ENCODE measurements at places on chromosomes 13 and 19.

GRCh38 chr13:112751617-112752016, 61.8 kb downstream of the ATP11A start:
- DNase-seq: no peak

DNA sequence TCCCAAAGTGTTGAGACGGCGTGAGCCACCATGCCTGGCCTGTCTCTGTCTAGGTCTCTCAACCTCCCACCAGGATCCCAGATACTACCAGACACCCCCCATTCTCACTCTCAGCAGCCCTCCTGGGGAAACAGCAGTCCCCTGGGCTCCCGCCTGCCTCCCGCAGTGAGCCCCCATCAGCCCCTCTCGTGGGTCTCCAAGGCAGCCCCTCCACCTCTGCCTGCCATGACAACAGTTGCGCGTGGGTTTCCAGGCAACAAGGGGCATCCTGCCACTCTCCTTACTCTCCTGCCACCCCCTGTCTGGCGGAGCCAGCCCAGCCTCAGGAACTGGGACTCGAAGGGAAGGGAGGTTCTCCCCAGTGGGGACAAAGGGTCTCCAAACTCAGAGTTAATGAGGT, 5.2 kb downstream of the LRRC4B start:
- no peak for DNase-seq

GRCh38 chr13:98785405-98785804, 32.9 kb upstream of the SLC15A1 start:
- DNase-seq: no peak

DNA sequence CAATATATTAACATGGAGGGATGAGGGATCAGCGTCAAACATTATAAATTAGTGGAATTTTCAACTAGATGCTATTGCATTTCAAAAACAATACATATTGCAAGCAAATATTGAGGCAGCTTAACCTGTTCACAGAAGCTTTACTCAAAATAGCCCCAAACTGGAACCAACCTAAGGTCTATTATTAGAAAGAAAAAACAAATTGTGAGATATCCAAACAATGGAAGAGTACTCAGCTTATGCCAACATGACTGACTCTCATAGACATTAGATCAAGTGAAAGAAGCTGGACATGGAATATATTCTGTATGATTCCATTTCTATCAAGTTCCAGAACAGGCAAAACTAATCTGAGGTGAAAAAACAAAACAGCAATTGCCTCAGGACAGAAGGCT, 27.6 kb upstream of the NEK3 start:
- DNase-seq: no peak

- no peak for DNase-seq
Measured at GRCh38 chr19:42066075-42066754, 3.8 kb downstream of the GRIK5 start.

DNA sequence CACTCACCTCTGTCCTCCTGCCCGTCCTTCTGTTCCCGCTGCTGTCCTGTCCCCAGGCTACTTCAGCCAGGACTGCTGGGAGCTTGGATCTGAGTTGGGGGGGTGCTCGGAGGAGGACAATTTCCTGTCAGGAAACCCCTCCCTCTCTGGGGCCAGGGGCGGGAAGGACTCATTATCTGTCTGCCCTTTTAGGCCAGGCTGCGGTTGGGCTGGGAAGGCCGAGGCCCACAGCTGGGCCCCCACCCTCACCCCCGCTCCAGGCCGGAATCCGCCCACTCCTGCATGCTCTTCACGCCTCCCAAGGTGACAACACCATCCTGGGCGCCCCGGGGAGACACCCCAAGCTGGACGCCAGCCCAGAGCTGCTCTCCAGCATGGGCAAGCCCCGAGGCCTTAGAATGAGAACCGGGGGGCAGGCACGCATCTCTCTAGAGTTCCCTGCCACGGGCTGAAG, at the start of gene EXOC3L2:
EXOC3L2 (minus strand) TSS at position 74 of the 454 bp plus-strand sequence. CDS start 6,362 bp downstream, outside the sequence.
- no peak for DNase-seq

GRCh38 chr19:32061315-32061714, 284.1 kb upstream of the ZNF507 start:
- no peak for DNase-seq

GRCh38 chr13:34467450-34468083, 474.5 kb upstream of the NBEA start:
- no peak for DNase-seq

- no peak for DNase-seq
Measured at GRCh38 chr13:46179491-46179908, 2.5 kb downstream of the LCP1 start.

GRCh38 chr13:20080377-20081164, 80.3 kb downstream of the GJA3 start:
- DNase-seq: no peak

GRCh38 chr13:86765462-86765861, 905.7 kb upstream of the SLITRK5 start:
- no peak for DNase-seq

DNA sequence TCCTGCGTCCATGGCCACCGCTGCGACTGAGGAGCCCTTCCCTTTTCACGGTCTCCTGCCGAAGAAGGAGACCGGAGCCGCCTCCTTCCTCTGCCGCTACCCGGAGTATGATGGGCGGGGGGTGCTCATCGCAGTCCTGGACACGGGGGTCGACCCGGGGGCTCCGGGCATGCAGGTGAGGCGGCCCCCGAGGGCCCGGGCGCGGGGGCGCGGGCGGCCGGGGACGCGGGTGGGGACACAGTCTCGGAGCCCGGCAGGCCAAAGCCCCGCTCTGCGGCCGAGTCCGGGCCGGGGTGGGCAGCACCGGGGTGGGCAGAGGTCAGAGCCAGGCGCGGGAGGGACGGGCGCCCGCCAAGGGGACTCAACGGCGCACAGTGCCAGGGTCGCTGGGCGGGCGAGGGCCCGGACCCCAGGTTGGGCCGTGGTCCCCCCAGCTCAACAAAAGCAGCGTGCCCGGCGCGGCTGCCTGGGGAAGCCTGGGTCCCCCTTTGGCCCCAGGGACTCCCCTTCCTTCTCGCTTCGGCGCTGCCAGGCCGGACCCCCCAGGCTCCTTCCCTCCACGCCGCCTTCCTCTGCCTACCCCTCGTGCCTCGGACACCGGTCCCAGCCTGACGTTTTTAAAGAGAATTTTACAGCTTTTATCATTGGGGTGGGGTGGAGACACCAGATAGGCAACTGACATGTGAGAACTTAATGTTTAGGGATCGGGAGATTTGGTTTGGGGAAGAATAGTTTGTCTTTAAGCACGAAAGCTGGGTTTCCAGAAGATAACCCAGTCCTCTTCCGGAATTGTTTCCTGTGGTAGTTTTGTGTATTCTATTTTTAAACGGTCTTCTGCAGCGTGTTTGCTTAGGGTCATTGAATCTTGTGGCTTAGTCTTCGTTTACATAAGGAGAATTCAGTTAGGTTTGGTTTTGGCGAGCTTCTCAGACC, 509 bp downstream of the TPP2 start:
- no peak for DNase-seq

DNA sequence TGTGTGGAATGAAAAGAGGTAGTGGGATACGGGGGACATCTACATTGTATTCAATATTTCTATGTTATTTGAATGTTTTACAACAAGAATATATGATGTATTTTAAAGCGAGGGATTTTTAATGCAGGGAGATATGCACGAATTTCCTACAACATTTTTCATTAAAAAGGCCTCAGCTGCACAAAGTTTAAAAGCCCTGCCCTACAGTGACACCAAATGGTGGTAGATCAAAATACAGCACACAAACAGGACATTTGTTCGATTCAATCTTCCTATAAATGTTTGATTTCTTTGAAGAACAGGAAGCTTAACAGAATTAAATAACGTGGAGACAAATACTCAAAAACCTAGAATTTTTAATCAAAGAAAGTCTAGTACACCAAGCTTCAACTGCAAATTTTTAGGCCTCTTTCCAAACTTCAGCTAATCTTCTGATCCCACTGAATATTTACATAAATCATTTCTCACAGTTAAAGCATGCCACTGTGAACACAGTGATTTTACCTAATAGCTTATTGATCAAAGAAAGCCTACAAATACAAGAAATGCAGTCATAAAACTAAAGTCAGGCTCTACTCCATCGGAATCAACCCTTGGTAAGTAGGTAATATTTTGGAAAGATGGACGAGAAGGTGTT, 257.2 kb downstream of the DIAPH3 start:
- no peak for DNase-seq

- peak; percentile 31 for DNase-seq
Measured at GRCh38 chr13:44306371-44307192, 67.0 kb upstream of the SERP2 start.

GRCh38 chr19:41308450-41309179, 1.4 kb upstream of the CCDC97 start:
- peak; percentile 53 for DNase-seq

DNA sequence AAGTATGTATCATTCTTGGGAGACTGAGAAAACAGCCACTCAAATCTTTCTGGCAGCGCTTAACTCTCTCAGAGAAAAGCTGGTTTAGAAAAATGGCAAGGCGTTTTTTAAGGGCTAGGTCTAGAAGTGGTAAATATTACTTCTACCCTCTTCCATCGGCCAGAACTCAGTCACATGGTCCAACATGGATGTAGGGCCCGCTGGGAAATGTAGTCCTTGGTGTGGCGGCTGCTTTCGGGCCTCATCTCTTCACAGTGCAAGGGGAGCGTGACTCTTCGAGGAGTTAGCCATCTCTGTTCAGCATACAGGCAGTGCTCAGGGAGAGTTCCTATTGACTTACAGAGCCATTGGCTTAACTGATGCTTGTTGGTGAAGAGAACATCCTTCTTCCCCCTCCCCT, 6.3 kb downstream of the VSTM2B start:
- no peak for DNase-seq

DNA sequence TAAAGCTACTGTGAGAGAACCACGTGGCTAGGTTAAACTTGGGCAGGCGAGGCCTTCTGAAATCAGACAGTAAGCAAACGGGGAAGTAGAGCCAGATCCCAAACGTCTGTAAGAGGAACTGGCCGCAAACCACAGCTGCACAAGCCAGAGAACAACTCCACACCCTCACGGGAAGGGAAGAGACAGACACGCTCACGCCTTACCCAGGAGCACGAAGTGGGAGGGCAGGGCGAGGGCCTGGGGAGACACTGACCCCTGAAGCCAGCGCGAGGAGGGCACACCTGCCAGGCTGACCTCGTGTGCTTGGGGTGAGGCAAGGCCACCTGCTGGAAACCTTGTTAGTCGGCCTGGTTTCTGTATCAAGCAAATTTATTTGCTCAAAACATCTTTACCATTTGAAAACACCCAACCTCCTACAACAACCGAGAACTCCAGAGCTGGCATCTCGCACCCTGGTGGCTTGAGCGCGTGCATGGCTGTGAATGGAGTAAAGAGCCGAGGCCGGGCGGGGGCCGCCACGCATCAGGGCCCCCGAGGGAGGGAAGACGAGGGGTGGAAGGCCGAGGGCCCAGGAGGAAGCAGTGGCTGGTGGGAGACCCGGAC, 7.3 kb downstream of the POLR2E start:
- no peak for DNase-seq

- DNase-seq: no peak
Measured at GRCh38 chr13:111166882-111167675, 52.0 kb downstream of the ARHGEF7 start.

- no peak for DNase-seq
Measured at GRCh38 chr19:39030854-39031367, 1.4 kb downstream of the FBXO27 start.

DNA sequence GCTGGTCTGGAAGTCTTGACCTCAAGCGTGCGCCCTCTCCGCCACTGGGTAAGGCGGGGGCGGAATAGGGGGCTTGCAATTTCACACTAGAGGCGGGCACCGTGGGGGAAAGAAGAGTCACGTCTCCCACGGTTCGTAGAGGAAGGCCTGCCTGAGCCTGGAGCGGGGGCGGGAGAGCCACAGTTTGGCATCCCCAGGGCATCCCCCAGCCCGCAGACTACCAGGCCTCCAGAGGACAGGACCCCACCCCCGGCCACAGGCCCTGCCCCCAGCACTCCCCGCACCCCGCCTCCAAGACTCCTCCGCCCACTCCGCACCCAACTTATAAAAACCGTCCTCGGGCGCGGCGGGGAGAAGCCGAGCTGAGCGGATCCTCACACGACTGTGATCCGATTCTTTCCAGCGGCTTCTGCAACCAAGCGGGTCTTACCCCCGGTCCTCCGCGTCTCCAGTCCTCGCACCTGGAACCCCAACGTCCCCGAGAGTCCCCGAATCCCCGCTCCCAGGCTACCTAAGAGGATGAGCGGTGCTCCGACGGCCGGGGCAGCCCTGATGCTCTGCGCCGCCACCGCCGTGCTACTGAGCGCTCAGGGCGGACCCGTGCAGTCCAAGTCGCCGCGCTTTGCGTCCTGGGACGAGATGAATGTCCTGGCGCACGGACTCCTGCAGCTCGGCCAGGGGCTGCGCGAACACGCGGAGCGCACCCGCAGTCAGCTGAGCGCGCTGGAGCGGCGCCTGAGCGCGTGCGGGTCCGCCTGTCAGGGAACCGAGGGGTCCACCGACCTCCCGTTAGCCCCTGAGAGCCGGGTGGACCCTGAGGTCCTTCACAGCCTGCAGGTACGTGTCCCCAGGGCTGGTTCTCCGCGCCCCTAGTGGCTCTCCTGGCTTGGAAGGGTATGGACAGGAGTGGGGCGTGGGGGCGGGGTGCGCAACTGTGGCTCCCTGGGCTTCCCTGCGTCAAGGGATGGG, at the start of gene ANGPTL4:
ANGPTL4 (plus strand) TSS at position 353 of the 969 bp plus-strand sequence; CDS start at position 520, 167 bp downstream.
- DNase-seq: peak; percentile 76

GRCh38 chr13:99659226-99659625, 158.0 kb downstream of the TM9SF2 start:
- DNase-seq: no peak

DNA sequence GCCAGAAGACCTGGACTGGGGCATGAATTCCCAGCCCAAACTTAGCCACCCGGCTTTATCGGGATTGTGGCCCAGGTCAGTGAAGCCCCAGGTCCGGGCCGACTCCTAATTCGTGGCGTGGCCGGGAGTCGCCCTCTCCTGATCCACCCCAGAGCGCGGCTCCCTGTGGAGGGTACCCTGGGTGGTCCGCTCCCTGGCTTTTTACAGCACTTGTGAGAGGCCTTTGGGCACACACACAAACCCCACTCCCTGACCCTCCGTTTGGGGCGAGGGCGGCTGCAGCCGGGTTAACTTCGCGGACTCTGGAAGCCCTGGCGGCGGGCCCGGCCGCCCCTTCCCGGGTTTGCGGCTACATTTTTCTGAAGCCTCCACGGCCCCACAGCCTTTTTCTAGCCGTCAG, 56.4 kb downstream of the ZNF568 start:
- DNase-seq: no peak

- no peak for DNase-seq
Measured at GRCh38 chr13:108957369-108958012, 328.1 kb downstream of the MYO16 start.

DNA sequence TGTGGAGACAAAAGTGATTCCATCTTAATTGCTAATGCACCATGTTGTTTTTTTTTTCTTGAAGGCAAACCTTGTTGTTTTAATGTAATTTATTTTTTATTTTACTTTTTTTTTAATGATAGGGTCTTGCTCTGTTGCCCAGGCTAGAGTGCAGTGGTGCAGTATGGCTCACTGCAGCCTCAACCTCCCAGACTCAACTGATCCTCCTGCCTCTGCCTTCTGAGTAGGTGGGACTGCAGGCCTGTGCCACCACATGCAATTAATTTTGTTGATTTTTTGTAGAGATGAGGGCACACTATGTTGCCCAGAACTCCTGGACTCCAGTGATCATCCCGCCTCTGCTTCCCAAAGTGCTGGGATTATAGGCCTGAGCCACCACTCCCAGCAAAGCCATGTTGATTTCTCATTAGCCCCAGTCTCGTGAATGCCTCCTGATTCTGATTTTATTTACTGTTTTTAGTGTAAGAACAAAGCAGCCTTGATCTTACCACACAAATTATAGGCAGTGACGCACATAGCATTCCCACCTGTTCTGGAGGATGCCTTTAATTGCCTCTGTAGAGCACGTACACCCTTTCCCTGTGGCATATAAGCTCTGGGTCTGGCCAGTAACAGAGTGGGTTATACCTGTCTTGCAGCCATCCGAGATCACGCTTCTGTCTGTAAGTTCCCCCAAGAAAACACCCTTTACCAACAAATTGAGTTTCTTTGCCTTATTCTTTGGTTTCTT, 150.4 kb downstream of the GGACT start:
- DNase-seq: no peak
